ENCODE measurements at places on chromosomes 2 and 18.

DNA sequence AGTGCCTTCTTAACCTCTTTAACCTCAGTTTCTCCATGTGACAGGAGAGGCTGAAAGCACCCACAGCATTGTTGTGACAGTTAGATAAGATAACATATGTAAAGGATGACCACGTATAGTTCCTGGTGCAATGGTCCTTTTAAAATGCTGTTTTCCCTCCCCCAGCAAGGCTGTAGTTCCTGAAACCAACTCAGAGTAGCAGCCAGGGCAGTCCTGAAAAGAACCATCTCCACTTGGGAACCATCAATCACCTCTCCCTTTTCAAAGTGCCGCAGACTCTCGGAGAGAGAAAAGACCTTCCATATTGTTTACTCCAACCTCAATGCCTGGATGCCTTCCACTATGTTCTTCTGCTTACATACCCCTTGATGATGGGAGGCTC, 158.8 kb downstream of the DDX1 start:
- no peak for DNase-seq

- DNase-seq, result no peak
Observed at GRCh38 chr2:120933693-120934573, 198.3 kb downstream of the GLI2 start.

DNA sequence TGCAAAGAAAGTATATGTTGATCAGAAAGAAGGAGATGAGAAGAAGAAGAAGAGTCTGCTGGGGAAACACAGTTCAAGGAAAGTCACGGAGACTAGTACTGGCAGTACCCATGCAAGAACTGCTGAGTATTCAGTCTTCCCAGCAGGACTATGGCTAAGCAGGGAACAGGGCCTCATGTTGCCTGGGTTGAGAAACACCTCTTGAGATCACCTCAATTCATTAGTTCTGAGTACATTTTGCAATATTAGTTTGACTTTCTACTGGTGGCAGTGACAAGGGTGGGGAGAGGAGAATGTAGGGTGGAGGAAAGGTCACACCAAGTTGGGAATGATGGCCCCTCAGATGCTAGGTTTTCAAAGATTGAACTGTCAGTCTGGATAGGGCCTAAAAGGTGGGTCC, 50.5 kb downstream of the MRPL33 start:
- DNase-seq, result no peak

DNA sequence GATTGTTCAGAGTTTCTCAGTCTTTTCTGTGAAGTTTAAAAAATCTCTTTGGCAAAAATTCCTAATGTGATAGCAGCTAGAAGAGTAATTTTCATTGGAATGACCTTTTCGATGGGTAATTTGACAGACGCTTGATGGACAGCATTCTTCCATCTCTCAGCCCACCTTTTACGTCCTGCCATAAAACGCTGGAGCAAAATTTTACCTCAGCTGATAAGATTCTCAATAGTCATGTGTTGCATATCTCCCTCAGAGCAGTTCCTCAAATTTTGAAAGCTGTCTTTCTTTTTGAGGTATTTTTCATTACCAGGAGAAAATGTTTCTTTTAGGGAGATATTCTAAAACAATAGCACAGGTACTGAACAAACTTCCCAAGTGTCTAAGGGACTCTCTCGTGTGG, 441.4 kb downstream of the PARD3B start:
- DNase-seq, result no peak

GRCh38 chr18:79413901-79414300, 18.2 kb downstream of the NFATC1 start:
- no peak for DNase-seq

DNA sequence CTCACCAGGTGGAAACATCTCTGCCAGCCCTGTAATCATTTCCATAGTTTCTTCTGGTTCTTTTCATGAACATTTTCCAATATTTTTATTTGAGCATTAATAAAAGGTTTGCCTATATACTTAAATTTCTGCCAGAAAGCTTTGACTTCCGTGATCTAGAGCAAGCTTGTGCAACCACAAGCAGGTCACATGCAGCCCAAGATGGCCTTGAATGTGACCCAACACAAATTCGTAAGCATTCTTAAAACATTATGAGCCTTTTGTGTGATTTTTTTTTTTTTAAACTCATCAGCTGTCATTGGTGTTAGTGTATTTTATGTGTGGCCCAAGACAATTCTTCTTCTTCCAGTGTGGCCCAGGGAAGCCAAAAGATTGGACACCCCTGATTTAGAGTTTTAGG, 51.6 kb downstream of the NEDD4L start:
- no peak for DNase-seq

GRCh38 chr2:235988271-235989015, 179.7 kb downstream of the GBX2 start:
- no peak for DNase-seq

GRCh38 chr2:241207641-241208040, 19.2 kb downstream of the ANO7 start:
- DNase-seq, result no peak

- DNase-seq, result no peak
Observed at GRCh38 chr2:200814276-200814815, 2.6 kb downstream of the BZW1 start.

All from sciatic nerve (tissue), 2 donors.